ENCODE measurements at places on chromosomes 5 and 9.

DNA sequence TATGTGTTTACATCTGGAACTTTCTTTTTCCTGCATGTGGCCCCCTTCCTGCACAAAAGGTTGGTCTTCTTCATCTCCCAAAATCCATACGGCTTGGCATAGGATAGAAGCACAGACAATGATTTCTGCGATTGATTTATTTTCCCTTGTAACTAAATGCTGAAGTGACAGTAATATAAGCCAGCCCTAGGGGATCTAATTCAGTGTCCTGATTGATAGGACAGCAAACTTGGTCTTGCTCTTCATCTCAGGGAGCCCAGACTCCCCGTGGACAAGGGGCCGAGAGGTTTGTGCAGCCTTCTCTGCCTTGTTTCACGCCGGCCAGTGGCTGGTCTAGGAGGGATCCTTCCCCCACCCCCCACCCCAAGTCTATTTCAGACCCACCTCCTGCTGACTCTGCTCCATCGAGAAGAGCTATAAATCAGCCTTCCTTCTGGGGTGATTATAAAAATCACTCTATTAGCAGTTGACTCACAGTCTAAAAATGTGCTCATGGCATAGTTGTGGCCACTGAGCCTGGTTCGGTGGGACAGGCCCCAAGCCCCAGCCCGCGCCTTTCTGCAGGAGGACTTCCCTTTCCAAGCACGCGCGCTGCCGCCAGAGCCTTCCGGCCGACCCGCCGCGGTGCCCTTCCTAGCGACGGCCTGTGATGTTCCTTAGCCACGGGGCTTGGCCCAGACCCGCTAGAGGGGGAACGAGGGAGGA is 89.8 kb upstream of the COL5A1 start:
- no peak for DNase-seq

- no peak for DNase-seq
Measured at GRCh38 chr9:108709997-108710396, 145.8 kb downstream of the ACTL7B start.

DNA sequence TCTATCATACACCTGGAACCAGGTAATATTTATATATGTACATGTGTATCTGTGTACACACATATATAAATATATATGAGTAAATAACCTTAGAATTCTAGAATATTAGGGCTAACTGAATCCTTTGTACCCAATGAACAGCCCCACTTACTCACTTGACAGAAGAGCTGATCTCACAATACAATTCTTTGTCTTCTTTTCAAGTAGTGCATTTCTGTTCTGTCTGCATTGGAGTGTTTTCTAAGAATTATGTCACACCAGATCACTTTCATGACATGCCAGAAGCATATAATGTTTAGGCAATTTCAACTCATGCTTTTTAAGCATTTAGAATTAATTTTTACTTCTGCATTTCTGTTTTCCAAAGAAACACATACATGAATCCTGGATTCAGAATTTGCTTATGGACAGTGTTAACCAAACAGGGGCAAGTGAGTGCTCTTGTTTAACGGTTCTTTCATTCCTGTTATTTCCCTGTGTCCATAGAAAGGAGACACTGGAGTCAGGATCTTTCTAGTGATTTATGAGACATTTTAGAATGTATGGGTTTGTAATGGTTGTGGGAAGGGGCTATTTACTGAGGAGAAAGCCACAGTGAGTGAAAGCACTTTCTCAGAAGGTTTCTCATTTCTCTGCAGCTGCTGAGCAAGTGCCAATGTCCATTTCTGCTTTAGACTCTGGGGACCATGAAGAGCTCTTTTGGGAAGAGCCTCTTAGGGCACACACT is 123.2 kb downstream of the RMI1 start:
- DNase-seq: no peak

DNA sequence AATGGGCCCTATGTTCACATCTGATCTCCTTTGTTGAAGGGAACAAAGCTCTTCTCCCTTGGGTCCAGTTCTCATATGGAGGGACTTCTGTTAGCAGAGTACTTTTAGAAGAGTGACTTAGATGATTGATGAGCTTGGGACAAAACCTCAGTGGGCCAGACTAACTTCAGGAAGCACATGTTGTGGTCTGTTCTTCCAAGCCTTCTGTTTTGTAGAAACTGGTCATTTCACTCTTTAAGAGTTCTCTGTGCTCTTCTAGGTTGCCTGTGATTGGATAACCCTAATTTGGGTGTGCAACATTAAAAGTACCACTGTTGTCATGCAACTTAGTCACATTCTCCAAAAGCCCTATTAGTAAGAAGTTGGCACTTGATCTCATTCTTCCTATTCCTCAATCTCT is 183.5 kb upstream of the ACO1 start:
- DNase-seq: no peak

DNA sequence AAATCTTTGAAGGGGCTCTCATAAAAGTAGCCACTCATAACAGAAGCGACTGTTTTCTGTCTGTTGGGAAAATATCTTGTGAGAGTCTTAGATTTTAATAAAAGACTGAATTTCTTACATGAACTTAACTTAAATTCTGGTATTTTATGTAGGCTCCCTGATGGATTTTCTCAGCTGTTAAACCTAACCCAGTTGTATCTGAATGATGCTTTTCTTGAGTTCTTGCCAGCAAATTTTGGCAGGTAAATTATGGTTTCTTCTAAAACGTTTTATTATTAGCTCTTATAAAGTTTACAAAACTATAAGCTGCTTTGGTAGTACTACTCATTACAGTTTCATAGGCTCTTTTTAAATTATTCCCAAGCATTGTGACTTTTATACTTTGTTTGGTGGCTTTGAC is 87.0 kb downstream of the ERBIN start:
- DNase-seq: peak; percentile 0

- no peak for DNase-seq
Measured at GRCh38 chr9:128946571-128947276, 679 bp downstream of the DOLK start.

DNA sequence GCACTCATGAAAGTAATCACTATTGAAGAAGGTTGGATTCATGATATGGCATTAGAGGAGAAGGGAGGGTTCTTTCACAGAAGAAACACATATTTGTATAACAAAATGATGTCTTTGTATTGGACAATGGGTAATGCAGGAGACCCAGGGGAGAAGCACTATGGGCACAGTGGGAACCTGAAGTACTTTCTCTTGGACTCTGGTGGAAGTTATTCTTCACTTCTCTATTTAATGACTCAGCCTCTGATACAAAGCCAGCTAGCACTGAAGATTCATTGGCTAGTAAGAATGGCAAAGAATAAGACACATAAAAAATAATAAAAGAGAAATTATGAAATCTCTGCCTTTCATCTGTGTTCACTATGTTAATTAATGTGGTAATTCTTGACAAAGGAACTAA is 149.9 kb upstream of the PRR16 start:
- no peak for DNase-seq

GRCh38 chr5:171813813-171814490 is 28.3 kb downstream of the SMIM23 start:
- no peak for DNase-seq

DNA sequence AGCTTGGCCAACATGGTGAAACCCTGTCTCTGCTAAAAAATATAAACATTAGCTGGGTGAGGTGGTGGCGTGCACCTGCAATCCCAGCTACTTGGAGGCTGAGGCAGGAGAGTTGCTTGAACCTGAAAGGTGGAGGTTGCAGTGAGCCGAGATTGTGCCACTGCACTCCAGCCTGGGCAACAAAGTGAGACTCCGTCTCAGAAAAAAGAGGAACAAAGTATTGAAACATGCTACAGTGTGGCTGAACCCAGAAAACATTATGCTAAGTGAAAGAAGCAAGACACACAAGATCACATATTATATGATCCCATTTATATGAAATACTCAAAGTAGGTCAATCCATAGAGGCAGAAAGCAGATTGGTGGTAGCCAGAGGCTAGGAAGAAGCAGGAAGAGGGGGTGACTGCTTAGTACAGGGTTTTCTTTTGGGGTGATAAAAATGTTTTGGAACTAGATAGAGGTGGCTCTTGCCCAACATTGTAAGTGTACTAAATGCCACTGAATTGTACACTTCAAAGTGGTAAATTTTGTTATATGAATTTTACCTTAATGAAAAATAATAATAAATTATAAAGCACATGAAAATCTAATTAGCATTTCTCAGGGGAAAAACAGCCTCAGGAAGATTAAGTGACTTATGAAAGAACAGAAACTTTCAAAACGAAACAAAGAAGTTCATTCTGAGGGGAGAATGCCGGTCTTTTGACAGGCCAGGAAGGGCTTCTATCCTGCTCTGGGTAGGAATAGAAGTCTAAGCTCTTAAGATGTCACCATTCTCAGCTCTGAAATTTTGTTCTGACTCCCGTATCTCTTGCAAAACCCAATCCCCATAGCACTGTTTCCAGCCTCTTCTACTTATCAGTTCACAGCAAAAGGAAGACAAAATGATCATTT is 161.1 kb upstream of the TBCA start:
- no peak for DNase-seq

DNA sequence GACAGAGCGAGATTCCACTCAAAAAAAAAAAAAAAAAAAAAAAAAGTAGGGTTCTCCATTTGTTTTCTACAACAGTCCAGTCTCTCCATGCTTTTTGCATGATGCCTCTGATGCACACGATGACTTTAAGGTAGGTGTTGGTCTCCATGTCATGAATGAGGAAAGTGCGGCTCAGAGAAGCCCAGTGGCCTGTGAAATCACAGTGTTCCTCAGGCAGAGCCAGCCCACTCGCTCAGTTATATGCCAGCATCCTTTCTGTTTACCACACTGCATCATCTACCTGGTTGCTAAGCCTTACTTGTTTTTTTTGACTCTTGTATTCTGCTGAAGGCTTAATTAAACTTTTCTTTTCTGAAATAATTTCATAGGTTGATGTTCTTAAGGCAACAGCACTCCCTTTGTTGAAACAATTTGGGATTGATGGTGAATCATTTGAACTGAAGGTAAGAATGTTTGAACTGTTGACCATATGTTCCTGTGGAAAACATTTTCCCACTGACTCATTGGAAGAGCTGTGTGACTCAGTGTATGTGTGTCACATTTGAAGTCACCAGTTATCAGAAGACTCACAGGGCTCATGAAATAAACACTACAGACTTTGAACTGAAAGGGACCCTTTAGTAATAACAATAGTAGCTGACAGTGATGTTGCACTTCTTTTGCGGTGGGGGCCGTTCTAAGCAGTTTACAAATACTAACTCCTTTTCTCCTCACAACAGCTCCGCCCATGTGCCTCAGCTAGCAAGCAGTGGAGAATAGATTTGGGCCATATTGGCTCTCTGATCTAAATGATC is 40.2 kb downstream of the RCL1 start:
- no peak for DNase-seq

- no peak for DNase-seq
Measured at GRCh38 chr5:160293901-160294561, 18.3 kb downstream of the CCNJL start.

DNA sequence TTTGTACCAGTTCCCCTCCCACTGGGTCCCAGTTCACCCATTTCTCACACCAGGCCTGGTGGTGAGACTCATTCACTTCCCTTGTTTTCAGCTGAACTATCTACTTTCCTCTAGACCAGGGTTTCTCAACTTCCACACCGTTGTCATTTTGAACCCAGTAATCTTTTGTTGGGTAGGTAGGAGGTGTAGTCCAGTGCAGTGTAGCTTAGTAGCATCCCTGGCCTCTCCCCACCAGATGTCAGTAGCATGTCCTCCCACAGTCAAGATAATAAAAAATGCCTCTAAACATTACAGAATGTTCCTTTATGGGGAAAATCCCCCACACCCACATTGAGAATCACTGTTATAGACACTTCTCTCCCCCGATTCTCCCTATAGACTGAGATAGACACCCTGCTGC is 299.1 kb downstream of the EPB41L4A start:
- DNase-seq: no peak

DNA sequence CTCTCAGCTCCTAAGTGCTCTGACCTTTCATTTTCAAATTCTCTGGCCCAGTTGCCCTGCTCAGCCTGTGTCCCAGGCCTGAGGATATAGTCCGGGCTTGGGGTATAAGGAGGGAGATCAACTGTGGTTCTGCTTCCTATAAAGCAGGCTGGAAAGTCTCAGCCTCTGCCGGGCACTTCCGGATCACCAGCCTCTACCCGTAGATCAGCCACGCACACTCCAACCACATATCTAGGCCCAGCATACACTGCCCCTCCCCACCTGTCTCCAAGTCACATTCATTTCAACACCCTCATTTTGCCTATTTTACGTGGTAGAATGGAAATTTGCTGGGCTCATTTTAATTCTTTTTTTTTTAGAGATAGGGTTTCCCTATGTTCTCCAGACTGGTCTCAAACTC is 3.1 kb downstream of the ZER1 start:
- no peak for DNase-seq

DNA sequence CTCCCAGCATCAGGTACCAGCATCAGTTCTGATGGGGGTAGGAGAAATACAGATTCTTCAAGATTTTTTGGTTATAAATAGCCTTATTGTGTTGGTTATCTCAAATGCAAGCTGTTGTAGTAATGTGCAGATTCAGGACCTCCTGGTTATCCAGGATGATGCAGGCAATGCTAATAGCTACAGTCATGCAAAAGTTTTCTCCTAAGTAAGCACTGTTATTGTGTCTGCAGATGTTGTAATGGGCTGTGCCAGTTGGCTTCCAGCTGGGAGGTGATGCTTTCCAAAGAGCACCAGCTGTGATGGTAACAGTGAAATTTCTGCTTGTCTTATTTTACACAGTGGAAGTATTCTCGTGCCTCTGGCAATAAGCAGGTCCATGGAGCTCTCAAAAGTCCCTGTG is 719.2 kb upstream of the CTNND2 start:
- no peak for DNase-seq

GRCh38 chr5:112036206-112036605 is 279.2 kb upstream of the NREP start:
- DNase-seq: no peak

GRCh38 chr5:10291692-10292339 is 15.9 kb downstream of the CMBL start:
- DNase-seq: no peak

GRCh38 chr5:873328-873727 is 19.3 kb downstream of the BRD9 start:
- no peak for DNase-seq

- no peak for DNase-seq
Measured at GRCh38 chr5:128736553-128736952, 198.5 kb upstream of the FBN2 start.

DNA sequence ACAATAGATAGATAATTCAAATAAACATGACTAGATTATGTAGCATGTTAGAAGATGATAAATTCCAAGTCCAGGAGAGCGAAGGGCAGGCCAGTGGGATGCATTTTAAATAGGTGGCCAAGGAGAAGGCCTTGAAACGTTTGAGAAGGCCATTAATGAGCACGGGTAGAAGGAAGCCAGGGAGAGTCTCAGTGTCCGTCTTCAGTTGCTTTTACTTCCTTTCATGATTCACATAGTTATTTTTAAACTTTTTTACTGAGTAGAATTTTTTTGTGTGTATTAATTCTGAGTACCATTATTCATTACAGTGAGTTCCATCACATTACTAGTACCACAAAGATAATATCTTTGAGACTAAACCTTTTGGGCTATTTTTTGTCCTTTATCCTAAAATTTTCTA is 259.2 kb downstream of the ARRDC3 start:
- DNase-seq: no peak

- no peak for DNase-seq
Measured at GRCh38 chr9:131308452-131308851, 18.9 kb downstream of the PLPP7 start.

- no peak for DNase-seq
Measured at GRCh38 chr5:73596705-73597328, 29.2 kb upstream of the ARHGEF28 start.

All from urinary bladder (tissue), 4 donors.